Activated CD4-positive, alpha-beta T cell treated with anti-CD3 and anti-CD28 coated beads for 1 hour (primary cell): ENCODE measurements at places on chromosomes 6 and 20.

DNA sequence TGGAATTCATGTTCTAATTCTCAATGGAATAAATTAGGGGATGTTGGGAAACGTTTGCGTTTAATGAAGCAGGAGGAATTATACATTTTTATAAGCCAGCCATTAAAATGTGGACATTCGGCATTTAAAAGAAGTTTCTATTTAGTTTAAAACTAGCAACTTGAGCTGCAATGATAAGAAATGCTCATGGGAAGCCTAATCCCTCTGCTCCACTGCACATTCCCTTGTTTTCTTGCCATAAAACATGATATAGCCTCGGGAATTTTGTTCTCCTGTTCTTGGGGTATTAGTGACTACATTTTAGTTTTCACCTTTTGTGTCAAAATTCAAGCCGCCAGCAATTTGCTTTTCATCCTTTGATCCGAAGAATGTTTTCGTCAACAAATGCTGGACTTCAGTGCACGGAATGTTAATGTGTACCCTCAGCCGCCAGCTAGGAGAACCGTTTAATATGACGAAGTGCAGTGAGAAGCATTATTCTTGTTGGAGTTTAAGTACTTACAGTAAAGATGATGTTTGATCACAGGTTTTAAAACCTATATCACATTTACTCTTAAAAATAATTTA, 137.9 kb downstream of the HIVEP1 start:
- no peak for DNase-seq

DNA sequence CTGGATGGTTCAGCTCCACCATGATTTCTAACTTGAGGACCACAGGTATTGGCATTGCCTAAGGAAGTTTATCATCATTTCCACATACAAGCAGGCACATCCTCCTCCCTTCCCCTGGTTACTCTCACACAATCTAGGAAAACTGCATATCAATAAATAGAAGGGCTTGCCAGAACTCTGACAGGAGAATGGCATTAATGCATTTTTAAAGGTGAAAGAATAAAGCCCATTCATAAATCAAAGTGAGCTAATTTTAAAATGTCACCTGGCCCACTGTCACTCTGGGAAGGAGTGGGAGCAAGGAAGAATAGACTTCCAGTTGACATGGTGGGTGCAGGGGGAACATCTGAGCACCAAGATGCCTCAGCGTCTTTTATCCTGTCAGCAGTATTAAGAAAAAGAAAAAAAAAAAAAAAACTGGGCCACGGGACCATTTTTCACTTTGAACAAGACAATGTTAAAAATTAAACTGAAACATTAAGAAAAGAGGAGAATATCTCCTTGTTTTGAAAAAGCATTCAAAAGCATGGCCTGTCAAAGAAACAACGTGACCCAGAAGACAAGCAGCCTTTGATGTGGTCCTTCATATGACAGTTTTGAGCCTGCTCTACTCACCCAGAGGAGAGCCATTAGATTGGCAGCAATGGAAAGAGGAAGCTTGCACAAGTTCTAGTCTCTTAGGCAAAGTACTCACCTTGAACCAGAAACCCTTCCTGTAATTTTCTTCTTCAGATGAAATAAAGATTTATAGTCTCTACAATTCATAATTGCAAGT, 39.3 kb upstream of the SMLR1 start:
- DNase-seq, result no peak

GRCh38 chr20:375265-375889, 5.2 kb upstream of the TRIB3 start:
- no peak for DNase-seq

DNA sequence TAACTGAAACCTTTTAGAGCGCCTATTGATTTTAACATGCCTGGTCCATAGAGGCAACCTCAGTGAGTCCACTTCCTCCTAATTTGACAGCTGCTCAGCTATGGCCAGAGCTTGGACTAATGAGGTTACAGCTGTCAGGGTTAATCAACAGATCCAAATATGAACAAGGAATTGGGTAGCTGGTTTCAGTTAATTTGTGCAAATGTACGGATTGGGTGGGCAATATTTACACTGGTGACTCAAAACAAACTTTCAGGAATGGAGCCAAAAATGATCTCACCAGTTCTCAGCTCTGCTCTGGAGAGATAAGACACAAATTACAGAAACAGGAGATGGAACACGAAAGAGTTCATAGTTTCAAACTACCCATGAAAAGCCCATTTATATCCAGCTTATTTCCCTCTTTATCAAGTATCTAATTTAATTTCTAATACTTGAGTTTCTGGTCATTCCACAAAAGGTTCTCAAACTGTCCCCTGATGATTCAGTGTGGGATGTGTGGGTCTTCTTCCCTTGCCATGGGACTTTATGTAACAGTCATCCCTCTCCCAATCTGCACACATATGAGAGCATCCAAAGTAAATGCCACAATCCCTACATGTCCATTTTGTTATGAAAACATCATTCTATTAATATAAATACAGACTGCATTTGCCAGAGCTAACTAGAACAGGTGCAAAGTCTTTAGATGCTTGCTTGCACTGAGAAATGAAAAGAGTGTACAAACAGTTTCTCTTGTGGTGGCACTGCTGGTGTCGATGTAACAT, 149.9 kb downstream of the RPS12 start:
- DNase-seq, result no peak

- DNase-seq, result no peak
Measured at GRCh38 chr6:3432416-3432815, 24.4 kb downstream of the SLC22A23 start.

GRCh38 chr20:8764344-8764962, 304.4 kb upstream of the PLCB4 start:
- DNase-seq, result no peak

- no peak for DNase-seq
Measured at GRCh38 chr6:14031516-14031915, 86.1 kb upstream of the CD83 start.

- no peak for DNase-seq
Measured at GRCh38 chr20:48317578-48317977, 510.2 kb downstream of the PREX1 start.

GRCh38 chr20:19628570-19629134, 129.4 kb upstream of the RIN2 start:
- no peak for DNase-seq

DNA sequence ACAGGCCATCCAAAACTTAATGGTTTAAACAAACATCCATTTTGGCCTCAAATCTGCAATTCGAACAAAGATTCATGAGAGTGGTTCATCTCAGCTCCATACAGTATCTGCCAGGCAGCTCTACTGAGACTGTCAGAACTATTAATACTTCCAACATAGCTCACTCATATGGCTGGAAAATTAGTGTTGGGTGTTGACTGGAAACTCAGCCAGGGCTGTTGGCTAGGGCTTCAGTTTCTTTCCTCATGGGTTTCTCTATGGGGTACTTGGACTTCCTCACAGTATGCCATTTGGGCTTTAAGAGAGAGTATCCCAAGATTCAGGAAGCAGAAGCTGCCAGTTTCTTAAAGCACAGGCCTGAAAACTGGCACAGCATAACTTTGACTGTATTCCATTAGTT, 240.3 kb downstream of the TPBG start:
- DNase-seq, result no peak

- DNase-seq, result no peak
Measured at GRCh38 chr6:52641388-52641787, 29.5 kb upstream of the TMEM14A start.

DNA sequence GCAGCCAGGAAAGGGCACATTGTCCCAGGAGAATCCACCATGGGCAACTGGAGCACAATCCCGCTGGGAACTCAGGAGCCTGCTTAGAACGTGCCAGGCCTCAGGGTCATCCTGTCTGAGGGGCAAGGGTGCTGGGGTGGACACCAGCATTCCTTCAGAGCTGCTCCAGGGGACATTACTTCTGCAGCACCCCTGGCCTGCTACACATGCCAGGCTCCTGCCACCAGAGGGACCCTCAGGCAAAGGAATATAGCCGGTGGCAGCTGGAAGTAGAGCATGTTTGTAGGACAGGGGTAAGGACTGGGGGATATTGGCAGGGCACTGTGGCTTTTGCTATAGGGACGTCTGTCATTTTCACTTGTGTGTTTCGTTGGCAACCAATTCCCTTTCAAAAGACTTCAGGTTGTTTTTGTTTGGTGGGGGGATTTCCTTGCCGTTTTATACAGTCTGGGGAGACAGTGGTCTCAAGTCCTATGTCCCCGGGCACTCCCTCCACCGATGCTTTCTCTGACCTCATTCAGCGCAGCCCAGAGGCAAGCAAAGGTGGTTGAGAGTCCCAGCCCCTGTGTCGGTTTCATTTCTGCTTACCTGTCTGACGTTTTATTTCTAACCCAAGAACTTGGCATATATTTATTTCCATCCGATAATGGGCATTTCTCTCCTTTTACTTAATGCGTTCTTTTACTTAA, 130.8 kb downstream of the JPH2 start:
- peak; percentile 56 for DNase-seq

GRCh38 chr6:49530141-49530776, 20.2 kb upstream of the C6orf141 start:
- no peak for DNase-seq

DNA sequence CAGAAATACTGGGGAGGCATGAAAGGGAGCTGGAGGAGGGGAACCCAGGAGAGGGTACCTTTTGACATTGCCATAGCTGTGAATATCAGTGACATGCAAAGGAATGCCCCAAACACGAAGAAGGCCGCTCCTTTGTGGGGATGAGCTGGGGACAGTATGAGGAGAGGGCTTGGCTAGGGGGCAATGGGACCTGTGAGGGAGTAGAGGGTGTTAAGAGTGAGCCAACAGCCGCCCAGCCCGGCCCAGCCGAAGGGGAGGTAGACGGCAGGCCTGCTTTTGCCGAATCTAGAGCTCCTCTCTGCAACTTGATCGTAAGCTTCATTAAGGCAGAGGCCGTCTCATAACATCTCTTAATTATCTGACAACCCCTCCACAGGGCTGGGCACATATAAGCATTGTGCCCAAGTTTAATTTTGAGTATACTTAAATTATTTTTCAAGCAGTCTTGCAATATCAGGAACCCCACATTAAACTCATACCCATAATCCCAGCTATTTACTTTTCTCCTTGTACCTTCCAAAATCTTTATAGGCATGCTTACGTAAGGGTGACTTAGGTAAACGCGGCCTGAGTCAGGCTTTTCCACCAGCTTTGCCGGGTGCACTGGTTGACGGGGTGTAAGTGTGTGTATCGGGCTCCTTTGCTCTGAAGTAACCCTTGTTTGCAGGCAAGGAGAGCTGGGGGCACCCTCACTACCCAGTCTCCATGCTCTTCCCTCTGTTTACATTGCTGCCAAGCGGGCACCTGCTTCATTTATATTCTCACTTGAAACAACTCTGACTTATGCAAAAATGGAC, 24.9 kb upstream of the VEGFA start:
- no peak for DNase-seq

GRCh38 chr20:31596831-31597480, 8.1 kb upstream of the ID1 start:
- DNase-seq, result no peak

DNA sequence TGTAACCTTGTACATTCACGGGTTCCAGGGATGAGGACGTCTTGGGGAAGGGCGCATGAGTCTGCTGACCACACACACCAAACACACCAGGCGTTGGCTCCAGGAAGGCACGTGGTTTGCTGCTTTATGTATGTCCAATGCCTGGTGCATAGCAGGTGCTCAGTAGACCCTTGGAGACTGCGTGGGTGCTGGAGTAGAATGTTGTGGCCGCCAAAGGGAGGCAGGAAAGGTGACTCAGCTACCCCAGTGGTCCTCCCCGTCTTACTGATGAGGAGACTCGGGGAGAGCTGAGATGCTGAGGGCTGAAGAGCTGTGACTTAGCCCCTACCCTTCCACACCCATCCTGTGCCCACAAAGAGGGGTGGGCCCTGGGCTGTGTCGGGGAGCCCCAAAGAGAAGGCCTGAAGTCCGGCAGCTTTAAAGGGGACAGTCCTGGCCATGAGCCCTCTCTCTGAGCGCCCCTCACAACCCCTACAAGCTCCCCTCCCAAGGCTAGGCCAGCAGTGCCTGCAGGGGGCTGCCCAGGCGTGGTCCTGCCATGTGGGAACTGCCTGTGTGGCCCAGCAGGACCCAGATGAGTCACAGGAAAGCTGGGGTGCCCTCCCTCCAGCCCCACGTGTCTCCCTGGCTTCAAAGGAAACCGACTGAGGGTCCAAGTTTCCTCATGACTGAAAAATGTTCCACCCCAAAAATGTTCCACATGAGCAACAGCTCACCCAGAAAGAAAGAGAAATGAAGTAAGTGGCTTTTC, 28.0 kb upstream of the PTGIS start:
- no peak for DNase-seq

GRCh38 chr6:62516291-62517141, 230.5 kb upstream of the KHDRBS2 start:
- no peak for DNase-seq

DNA sequence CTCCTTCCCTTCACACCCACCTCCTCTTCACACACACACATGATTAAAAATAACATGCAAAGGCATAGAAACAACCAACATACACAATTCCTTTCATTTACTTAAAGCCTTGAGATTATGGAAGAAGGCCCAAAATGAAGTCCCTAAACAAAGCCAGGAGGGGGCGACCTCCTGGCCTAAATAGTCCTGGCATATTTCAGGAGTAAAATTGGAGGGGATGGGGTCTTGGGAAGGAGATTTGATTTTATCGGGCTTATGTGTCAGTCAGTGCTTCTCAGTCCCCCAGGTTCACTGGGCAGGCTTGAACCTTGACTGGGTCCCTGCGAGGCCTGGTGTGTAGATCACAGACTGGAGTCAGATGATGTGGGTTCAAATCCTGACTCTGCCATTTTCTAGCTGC, 266.4 kb downstream of the SAMD5 start:
- no peak for DNase-seq

GRCh38 chr20:62985444-62985778, 21.4 kb downstream of the BHLHE23 start:
- no peak for DNase-seq

GRCh38 chr6:42133926-42134325, 8.5 kb downstream of the C6orf132 start:
- no peak for DNase-seq

DNA sequence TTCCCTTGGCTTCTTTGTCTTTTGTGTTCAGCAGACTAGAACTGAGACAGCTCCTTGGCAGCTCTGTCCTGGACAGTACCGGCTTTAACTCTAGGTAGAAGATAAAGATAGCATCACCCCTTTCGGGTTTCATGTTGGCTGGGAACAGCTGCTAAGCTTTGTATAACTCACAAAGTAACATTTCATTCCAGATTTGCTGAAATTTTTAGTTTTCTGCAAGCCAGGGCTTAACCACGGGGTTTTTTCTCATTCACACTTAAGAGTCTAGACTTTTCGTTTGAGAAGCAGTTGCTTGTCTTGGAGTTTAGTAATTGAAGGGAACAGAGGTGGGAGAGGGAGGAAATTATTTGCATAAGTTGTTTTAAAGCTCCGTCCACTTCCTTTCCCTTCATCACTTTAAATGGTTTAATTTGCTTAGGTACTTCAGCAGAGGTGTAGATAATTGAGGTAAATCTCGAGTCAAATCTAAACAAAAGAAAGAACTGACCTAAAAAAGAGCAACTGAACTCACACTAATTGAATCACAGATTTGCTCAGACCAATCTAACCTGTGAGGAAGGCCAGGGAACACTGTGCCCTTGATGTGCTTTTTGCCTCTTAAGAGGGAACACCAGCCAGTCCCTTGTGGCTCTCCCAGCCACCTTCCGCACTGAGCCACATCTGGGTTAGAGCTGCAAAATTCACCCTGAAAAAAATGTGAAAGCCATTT, 48.3 kb downstream of the RREB1 start:
- no peak for DNase-seq

- no peak for DNase-seq
Measured at GRCh38 chr6:43912598-43913371, 142.8 kb downstream of the VEGFA start.

- DNase-seq, result no peak
Measured at GRCh38 chr6:156790711-156791319, 13.6 kb downstream of the ARID1B start.

- DNase-seq, result no peak
Measured at GRCh38 chr6:30037182-30037788, 23.8 kb upstream of the POLR1H start.
